ENCODE measurements at places on chromosomes 12 and 14.

DNA sequence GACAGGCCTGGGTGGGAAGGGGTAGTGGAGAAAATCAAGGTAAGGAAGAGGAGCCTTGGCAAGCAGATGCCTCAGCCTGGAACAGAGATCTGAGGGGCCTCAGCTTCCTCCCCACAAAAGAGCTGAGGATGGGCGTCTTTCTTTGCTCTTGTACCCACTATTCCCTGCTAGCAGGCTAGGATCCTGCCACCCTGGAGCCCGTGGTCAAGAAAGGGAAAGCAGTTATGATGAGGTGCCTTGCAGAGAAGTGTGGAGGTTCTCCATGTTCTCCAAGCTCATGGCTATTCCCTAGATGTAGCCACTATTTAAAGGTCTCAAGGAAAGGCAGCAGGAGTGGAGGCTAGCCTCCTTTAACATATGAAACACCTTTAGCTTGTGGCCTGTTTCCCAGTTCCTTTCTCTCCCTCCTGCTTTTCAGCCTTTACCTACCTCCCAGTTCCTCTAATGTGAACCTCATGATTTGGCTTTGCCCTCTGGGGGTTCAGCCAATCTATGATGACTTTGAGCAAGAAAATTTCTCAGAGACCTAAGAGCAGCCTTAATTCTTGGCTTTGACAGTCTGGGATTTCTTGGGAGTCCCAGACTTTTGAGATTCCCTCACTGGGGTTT lies 1.1 kb downstream of the IKZF4 start:
- no peak for DNase-seq

DNA sequence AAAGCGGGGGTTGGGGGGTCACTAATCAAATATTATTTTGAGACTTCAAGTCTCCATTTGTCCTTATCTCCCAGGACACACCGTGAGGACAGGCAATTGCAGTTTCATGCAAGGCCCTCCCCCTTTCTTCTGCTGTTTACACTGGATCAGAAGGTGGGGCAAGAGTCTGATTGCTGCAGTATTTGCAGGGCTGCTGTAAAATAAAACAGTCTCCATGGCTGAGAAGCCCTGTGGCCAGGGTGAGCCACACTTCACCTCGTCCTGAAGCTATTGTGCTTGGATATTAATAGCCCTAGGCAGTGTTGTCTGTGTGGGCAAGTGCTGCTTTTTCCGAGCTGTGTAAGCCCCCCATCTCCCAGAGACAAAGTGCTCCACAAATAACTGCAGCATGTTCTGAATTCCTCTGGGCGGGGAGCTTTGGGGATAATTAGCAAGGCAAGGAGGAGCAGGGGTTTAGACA lies 187.4 kb upstream of the NTF3 start:
- no peak for DNase-seq

- peak; percentile 82 for DNase-seq
Observed at GRCh38 chr12:76558684-76559399, 729 bp downstream of the OSBPL8 start.

- no peak for DNase-seq
Observed at GRCh38 chr12:18120899-18121298, 30.9 kb upstream of the RERGL start.

GRCh38 chr14:68952531-68953195 lies 26.4 kb downstream of the ACTN1 start:
- DNase-seq, result no peak

DNA sequence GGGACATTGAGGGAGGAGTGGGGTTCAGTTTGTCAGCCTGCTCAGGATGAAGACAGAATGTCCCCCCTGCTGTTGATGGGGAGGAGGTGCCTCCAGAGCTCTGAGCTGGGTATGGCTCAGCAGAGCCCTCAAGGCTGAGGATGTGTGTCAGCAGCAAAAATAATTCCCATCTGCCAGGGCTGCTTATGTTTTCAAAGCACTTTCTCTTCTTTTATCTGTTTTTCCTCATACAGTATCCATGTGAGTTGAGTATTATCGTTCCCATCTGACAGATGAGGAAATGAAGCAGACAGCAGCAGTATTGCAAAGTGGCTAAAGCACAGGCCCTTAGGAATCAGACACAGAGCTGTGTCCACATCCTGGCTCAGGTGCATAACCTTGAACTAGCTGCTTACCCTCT lies 94.1 kb downstream of the SLC8A3 start:
- DNase-seq, result no peak

GRCh38 chr12:121933522-121934308 lies 15.3 kb downstream of the CFAP251 start:
- no peak for DNase-seq

GRCh38 chr14:22164616-22165015 lies 424.4 kb downstream of the DAD1 start:
- DNase-seq, result no peak

GRCh38 chr12:75706786-75707605 lies 195.6 kb upstream of the KRR1 start:
- peak; percentile 5 for DNase-seq

GRCh38 chr14:94100847-94101246 lies 9.7 kb upstream of the IFI27 start:
- no peak for DNase-seq

DNA sequence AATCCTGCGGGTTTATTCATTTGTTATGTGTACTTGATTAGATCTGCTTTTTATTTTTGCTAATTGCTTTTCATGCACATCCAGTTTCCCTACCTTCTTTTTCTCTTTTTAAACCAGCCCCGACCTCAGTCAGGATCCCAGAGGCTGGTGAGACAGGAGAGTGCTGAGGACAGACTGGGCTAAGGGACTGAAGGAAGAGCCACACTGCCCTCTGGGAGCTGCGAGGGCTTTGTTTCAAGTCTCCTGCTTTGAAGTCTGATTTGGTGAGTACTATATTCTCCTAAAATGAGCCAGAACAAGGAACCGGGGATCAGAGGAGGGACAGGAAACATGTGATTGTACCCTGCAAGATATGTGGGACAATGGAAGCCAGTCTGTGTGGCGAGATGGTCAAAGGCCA lies 23.9 kb downstream of the PRICKLE1 start:
- DNase-seq, result no peak

DNA sequence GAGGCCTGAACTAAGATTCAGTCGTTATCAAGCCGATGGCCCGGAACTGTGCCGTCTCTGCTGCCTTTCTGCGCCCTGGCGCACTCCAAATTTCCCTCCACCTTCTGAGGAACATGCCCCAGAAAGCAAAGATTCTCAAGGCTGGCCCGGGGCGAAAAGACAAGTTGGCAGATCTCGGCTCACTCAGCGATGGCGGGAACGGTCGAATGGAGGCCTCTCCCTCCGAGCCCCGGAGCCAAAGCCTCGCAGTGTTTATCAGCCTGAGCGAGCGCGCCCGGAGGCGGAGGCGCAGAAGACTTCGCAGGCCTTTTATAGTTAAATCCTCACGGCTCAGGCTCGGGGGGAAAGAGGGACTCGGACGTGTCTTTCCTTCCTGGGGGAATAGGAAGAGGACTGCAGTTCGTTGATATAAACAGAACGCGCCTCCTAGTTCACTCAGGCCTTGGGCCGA lies 5.6 kb downstream of the TBX5 start:
- DNase-seq, result no peak

- DNase-seq, result no peak
Observed at GRCh38 chr12:132492522-132492921, 2.6 kb downstream of the FBRSL1 start.

- DNase-seq, result peak; percentile 3
Observed at GRCh38 chr14:53929871-53930715, 26.5 kb downstream of the BMP4 start.

GRCh38 chr12:58712976-58713375 lies 207.3 kb downstream of the LRIG3 start:
- no peak for DNase-seq

- DNase-seq, result no peak
Observed at GRCh38 chr12:65630555-65630954, 193.7 kb upstream of the HMGA2 start.

- DNase-seq, result no peak
Observed at GRCh38 chr14:84694161-84694560, 835.8 kb upstream of the FLRT2 start.

DNA sequence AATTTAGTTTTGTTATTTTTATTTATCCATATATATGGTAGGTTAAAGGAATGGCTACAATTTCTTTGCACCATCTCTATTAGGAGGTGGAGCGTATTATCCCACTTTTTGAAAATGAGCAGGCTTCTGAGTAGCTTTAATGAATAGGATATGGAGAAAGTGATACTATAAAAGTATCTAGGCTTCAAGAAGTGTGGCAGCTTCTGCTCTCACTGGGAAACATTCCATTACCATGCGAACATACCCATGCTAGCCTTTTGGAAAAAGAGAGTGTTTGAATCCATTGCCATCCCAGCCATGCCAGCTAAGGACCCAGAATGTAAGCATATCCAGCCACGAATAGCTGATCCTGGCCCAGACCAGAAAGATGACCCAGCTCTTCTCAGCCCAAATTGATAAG lies 107.3 kb downstream of the SLC38A4 start:
- DNase-seq, result no peak

DNA sequence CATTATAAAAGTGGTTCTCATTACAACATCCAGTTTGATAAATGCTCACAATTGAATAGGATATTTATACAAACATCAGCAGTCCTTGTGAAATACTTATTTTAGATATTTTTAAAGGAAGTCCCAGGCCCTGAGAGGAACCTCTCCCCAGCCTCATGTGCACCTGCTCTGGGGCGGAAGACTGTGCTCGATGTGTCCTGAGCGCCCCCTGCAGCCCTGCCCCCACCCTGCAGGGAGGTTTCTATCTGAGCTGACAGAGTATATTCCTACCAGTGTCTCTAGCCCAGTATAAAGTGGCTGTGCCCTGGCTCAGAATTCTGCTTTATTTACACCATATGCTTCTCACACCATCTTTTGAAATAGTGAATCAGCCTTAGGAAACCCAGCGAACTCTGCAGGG lies 1349.1 kb downstream of the TMEM121 start:
- DNase-seq, result peak; percentile 89

GRCh38 chr12:97259098-97259497 lies 203.5 kb upstream of the RMST start:
- no peak for DNase-seq

GRCh38 chr14:20262642-20263128 lies 23.6 kb downstream of the OR11H4 start:
- DNase-seq, result no peak

DNA sequence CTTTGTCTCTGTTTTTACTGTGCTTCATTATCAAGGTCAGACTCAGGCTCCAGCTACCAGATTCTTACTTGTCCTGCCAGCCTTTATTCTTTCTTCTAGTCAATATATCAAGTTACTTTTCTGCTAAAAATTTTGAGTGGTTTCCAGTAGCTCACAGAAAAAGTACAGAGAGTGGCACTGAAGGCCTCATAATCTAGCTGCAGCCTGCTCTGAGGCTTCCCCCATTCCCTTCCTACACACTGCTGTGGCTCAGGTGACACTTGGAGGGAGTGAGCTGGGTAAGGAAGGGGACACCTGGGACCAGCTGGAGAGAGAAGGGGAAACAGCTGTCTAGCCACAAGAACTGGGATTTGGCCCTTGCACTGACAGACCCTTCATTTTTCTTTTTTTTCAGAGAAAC lies 25.4 kb downstream of the TTC6 start:
- DNase-seq, result no peak

- DNase-seq, result no peak
Observed at GRCh38 chr12:90280564-90281058, 572.0 kb upstream of the ATP2B1 start.

DNA sequence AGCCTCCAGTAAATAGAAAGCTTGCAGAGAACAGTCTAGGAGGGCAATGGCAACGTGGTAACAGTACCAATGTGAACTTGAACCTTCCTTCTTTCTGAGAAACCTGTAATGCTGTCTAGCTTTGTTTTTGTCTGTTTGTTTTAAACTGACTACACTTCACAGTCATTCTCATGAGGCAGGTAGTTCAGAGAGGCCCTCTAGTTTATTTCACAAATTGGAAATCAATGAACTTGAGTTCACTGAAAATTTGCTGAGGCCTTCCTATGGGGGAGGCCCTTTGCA lies 2.9 kb upstream of the ATP2A2 start:
- DNase-seq, result no peak

DNA sequence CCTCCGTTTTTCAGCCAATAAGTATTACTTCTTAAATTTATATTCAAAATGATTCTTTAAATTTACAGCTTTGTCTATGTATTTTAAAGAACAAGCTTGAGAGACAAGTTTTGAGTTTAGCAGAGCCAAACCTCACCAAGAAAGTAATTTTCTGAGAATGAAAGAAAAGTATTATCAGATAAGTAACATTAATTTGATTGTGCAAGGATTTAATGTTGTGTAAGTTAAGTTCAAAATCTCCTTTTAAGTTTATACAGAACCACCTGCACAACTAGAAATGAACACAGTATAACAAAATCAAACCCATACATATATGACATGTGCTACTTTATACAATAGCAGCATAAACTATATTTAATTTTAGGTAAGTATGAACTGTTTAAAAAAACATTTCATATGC lies 63.5 kb downstream of the SYT10 start:
- no peak for DNase-seq

DNA sequence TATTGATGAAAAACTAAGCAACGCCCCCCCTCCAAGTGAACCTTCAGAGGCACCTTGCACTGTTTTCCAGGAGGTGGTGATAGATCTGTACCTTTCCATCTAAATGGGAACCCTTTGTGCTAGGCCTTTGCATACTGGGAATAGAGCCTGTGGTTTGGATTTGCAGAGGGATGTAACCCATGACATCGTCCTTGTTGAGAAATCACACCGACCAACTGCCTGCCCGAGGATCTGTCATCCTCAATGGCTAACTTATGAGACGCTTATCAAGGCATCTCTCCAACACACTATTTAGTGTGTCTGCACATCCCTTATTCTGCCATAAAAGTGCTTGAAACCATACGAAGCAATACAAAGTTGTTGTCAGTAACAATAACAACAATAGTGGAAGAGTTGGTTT lies 22.9 kb downstream of the NTN4 start:
- no peak for DNase-seq

DNA sequence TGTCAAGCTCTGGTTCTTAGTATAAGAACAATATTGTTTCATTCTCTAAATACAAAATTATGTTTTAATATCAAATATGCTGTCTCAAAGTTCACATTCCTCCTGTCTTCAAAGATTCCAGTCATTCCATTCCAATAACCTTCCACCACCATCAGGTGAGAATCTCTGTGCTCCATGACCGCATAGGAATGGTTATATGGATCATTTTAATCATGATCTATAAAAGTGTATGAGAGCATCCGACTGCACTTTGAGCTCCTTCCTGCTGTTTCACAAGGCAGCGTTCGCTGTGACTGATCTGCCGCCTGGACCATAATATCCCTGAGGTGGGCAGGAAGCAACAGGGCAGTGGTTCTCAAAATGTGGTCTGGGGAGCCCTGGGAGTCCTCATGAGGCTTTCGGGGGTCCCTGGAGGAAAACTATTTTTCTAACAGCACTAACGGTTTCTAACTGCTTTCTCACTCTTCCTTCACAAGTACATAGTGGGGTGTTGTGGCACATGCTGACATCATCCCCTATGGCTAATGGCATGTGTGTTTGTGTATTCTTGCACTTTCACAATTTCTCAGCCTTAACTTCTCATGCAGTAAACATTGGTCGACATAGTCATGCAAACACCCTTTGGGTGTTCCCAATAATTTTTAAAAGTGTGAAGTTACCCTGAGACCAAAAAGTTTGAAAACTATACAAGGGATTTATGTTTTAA lies 137.4 kb downstream of the ANO2 start:
- DNase-seq, result no peak
